ENCODE measurements at places on chromosomes 7 and 10. TPM values are rescaled to one million over a fixed set of nuclear protein-coding genes. Genes with fewer than 3 reads are reported as not detected.

The FKBP6 gene
- total RNA-seq: not detected

DNA sequence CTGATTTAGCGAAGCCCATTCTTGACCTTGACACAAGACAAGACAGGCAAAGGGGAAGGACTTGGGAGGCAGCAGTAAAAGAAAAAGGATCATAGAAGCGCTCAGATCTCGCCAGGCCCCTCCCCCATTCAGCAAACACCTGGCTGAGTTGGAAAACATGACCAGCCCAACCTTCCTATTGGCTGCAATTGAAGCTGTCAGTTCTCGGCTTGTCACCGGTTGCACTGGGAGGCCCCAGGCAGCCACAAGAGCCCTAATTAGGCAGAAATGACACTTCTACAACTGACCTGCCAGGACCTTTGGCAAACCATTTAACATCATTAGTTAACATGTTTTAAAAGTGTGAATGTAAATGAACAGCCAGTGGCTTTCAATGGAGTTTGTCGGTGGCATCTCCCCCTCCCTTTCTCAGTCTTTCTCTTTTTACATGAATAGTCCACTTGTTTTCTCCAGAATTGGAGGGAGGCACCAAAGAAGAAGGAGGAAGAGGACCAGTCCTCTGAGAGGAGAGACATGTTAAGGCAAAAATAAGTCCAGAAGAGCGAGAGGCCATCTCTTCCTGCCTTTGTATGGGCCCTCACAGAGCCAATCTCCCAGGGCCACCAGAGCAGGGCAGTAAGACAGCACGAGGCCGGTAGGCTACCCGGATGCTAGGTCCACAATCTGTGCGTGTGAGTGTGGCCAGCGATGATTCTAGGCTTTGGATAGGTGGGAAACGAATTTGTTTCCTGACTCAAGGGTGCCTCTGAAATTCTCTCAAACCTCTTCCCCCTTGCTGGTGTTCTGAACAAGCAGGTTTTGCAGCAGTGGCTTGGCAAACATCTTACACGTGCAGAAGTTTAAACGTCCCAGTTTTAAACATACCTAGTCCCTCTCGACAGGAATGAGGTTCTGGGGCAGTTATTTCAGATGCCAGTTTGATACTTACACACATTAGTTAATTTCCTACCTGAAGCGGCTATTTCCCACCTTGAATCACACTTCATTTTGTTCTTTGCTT lies 15.0 kb upstream of the ENO4 start:
- no peak for DNase-seq

The UTF1 gene
- not detected for total RNA-seq

- peak; percentile 37 for DNase-seq
These were observed 126.4 kb upstream of the ZNF746 start for GRCh38 chr7:149624006-149624405.

- no peak for DNase-seq
These were observed 40.7 kb upstream of the ELN start for GRCh38 chr7:73987298-73987697.

- DNase-seq: peak; percentile 60
These were observed 35.4 kb downstream of the KLF6 start for GRCh38 chr10:3749600-3749999.

The CYP3A5 gene
- total RNA-seq: 38.5 TPM

The CPN1 gene
- total RNA-seq: not detected

GRCh38 chr7:12316925-12317324 lies 86.7 kb downstream of the VWDE start:
- DNase-seq: no peak

The TSPAN14 gene
- total RNA-seq: 40.5 TPM

- no peak for DNase-seq
These were observed 78.7 kb upstream of the NME8 start for GRCh38 chr7:37769726-37770125.

GRCh38 chr7:27608776-27609495 lies 53.7 kb downstream of the HIBADH start:
- no peak for DNase-seq

GRCh38 chr10:71241830-71242621 lies 29.7 kb downstream of the UNC5B start:
- DNase-seq: no peak

GRCh38 chr7:114722562-114722961 lies 199.3 kb upstream of the MDFIC start:
- DNase-seq: no peak

The LRWD1 gene
- total RNA-seq: 12.9 TPM

The PHYHIPL gene
- total RNA-seq: 0.31 TPM

GRCh38 chr7:81267508-81267907 lies 348.7 kb upstream of the SEMA3C start:
- DNase-seq: peak; percentile 6

GRCh38 chr7:155296006-155296787 lies 1.5 kb upstream of the INSIG1 start:
- no peak for DNase-seq

DNA sequence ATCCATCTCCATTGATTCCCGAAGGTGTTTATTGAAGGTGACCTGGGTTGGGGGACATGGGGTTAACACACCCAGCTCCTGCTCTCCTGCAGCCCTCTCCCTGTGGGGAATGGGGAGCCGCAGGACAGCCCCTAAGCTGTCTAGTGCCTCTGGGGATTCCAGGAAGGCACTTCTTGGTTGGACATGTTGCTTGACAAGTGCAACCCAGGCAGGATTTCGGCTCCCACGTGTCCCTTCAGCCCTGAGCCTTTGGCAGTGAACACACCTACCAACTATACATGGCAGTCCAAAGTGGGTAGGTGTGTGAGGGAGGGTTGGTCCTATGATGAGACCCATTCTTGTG lies 43.9 kb downstream of the DOCK1 start:
- DNase-seq: no peak

DNA sequence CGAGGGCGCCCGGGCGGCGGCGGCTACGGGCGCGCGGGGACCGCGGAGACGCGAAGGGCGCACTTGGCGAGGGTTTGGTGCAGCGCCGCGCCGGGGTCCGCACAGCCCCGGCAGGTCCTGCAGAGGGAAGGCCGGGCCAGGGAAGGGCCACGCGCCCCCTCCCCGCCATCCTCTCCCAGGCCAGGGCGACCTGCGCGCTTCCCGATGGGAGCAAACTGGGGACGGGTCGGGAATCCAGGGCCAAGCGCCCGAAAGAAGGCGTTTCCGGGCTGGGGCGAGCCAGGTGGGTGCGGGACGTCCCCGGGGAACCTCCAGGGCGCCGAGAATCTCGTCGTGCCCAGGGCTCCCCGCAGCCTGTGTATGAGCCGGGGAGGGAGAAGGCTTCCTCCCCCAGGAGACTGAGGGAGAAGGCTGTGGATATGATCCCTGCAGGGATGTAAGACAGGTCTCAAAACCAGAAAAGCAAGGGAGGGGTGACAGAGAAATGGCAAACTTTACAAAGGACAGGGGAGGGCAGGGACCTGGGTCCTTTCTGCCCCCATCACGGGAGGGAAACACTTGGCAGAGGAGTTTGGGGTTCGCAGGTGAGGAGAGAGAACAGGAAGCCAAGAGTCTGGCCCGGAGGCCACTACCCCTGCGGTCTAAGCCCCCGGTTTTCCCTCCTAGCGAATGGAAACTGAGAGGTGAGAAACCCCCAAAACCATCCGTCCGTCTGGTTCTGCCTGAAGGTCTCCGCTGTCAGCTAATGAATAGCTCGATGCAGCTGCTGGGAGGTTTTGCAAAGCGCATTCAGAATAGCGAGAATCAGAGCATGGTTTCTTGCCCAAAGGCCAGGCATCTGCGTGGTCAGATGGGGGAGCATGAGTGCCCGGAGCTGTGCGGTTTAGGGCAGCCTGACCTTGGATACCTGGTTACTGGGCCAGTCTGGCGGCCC lies 674 bp downstream of the AMZ1 start:
- DNase-seq: no peak

GRCh38 chr7:150936018-150936417 lies 42.1 kb downstream of the KCNH2 start:
- no peak for DNase-seq

The GPC2 gene
- 5.7 TPM for total RNA-seq

The ZNF273 gene
- 7.4 TPM for total RNA-seq

GRCh38 chr7:88355011-88355410 lies 48.3 kb upstream of the STEAP4 start:
- DNase-seq: no peak

- DNase-seq: no peak
These were observed 37.2 kb downstream of the ERLIN1 start for GRCh38 chr10:100148353-100149211.

The GSDME gene
- 12.9 TPM for total RNA-seq
